Tibial artery (tissue), 4 donors: ENCODE measurements at places on chromosomes 1 and 21.

DNA sequence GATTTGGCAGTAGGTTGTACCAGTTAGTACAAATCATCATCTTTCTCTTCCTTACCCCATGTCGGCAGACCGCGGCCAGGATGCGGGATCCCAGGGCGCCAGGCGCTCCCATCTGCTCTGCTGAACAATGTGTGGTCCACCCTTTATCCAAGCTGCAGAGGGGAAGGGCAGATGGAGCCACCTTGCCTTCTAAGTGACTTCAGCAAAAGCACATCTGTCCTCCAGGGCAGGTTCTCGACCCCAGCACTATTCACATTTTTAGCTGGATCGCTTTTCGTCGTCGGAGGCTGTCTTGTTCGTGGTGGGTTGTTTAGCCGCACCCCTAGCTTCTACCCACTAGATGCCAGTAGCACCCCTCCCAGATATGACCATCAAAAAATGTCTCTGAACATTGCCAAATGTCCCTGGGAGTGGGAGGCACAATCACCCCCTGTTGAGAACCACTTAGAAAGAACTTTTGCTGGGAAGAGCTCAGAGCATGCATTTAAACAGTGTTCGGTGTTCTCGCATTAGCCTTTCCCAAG is 58.1 kb upstream of the SIM2 start:
- H3K27ac ChIP-seq, result no peak overlapping the region
- no peaks in the 10 kb centered on the region for H3K36me3 ChIP-seq

DNA sequence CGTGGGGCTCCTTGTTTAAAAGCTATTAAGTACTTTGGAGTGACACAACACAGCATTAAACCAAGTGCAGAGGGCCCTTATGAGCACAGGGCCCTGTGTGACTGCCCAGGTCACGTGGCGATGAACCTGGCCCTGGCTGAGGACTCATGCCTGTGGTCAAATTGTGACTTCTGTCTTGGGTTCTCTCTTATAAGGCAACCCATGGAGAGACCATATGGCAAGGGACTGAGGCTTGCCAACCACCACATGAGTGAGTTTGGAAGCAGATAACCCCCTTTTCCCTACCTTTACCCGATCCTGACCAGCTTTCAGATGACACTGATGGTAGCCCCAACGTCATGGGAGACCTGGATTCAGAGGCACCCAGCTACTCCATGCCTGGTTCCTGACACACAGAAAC is 140.5 kb downstream of the ZBTB18 start:
- no peak overlapping the region for H3K27ac ChIP-seq
- no peak for DNase-seq
- no peak overlapping the region for H3K4me3 ChIP-seq
- no peaks in the 10 kb centered on the region for H3K27me3 ChIP-seq
- no peaks in the 10 kb centered on the region for H3K36me3 ChIP-seq

- no peak for DNase-seq
- peaks cover 8% of the 10 kb centered on the region for H3K4me1 ChIP-seq
- H3K36me3 ChIP-seq, result no peaks in the 10 kb centered on the region
- peaks cover 79% of the 10 kb centered on the region for H3K27me3 ChIP-seq
- peak overlapping the region; percentile 16 for H3K4me3 ChIP-seq
These were observed 614 bp upstream of the CACNA1E start for GRCh38 chr1:181482521-181483284.

DNA sequence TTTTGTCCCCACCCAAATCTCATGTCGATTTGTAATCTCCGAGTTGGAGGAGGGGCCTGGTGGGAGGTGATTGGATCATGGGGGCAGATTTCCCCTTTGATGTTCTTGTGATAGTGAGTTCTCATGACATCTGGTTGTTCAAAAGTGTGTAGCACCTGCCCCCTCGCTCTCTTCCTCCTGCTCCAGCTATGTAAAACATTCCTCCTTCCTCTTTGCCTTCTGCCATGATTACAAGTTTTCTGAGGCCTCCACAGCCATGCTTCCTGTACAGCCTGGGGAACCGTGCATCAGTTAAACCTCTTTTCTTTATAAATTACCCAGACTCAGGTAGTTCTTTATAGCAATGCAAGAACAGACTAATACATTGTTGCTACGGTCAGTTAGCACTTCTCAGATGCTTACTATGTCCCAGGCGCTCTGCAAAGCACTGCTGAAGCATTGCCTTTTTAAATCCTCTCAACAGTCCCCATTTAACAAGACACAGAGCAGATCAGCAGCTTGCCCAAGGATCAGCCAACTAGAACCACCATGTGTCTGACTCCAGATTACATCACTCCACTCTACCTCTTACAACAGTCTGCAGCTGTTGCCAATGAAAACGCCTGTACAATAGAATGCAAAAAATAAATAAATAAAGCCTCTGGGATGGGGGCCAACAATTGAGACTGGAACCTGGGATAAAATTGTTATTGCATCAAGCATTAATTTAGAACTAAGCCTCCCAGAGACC is 52.4 kb upstream of the USP1 start:
- H3K27me3 ChIP-seq, result no peaks in the 10 kb centered on the region
- no peak for DNase-seq
- no peak overlapping the region for H3K4me3 ChIP-seq
- H3K27ac ChIP-seq, result no peak overlapping the region

DNA sequence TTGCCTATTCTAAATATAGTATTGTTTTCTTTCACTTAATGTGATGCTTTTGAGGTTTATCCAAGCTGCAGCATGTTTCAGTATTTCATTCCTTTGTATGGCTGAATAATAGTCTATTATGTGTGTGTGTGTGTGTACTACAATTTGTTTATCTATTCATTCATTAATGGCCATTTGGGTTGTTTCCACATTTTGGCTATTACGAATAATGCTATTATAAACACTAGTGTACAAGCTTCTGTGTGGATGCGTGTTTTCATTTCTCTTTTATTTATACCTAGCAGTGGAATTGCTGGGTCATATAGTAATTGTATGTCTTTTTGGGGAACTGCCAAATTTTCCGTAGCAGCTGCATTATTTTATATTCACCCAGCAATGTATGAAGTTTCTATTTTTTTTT is 15.0 kb upstream of the THEM5 start:
- no peaks in the 10 kb centered on the region for H3K27me3 ChIP-seq
- no peak overlapping the region for H3K4me3 ChIP-seq
- no peaks in the 10 kb centered on the region for H3K4me1 ChIP-seq
- no peak for DNase-seq

GRCh38 chr1:73674945-73675561 is 522.9 kb downstream of the LRRIQ3 start:
- no peaks in the 10 kb centered on the region for H3K27me3 ChIP-seq
- no peak overlapping the region for H3K4me3 ChIP-seq
- no peaks in the 10 kb centered on the region for H3K36me3 ChIP-seq

GRCh38 chr1:59906931-59907330 is 19.6 kb downstream of the CYP2J2 start:
- peaks cover 3% of the 10 kb centered on the region for H3K27me3 ChIP-seq
- H3K4me1 ChIP-seq, result no peaks in the 10 kb centered on the region
- no peak for DNase-seq
- H3K4me3 ChIP-seq, result no peak overlapping the region
- no peak overlapping the region for H3K27ac ChIP-seq

DNA sequence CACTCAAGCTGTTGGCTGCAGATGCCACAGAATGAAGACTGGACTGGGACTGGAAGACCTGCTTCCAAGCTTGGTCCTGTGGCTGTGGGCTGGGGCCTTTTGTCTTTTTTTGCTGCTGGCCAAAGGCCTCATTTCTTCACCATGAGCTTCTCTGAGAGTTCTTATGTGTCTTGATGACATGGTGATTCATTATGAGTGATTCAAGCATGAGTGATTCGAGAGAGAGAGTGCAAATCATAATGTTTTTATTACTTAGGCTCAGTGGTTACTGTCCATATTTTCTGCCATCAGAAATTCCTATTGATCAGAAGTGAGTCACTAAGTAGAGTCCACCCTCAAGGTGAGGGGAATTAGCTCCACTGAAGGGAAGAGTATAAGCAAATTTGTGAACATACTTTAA is 94.0 kb downstream of the PCP4 start:
- H3K4me1 ChIP-seq, result no peaks in the 10 kb centered on the region
- no peak for DNase-seq
- H3K27me3 ChIP-seq, result no peaks in the 10 kb centered on the region
- no peak overlapping the region for H3K4me3 ChIP-seq
- no peak overlapping the region for H3K27ac ChIP-seq
- no peaks in the 10 kb centered on the region for H3K36me3 ChIP-seq

DNA sequence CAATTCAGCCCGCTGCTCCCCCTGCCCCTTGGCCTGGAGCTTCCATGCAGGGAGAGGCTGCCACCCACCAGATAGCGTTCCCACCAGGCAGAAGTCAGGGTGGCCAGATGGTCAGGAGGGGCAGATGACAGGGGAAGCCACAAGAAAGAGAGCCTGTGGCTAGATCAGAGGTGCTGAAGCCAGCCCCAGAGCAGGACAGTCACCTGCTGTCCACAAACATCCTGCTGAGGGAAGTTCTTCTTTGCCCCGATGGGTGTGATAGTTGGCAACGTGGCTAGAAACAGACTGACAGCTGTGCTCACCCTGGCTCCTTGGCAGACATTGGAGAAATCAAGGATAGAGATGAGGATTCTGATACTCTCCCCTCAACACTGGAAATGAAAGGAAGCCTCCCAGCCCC is 27.2 kb upstream of the SRP9 start:
- H3K27me3 ChIP-seq, result no peaks in the 10 kb centered on the region
- no peaks in the 10 kb centered on the region for H3K36me3 ChIP-seq
- H3K4me3 ChIP-seq, result no peak overlapping the region
- no peaks in the 10 kb centered on the region for H3K4me1 ChIP-seq
- DNase-seq, result no peak
- no peak overlapping the region for H3K27ac ChIP-seq

GRCh38 chr21:33075596-33076195 is 5.8 kb downstream of the OLIG1 start:
- H3K36me3 ChIP-seq, result no peaks in the 10 kb centered on the region
- no peaks in the 10 kb centered on the region for H3K27me3 ChIP-seq
- no peak for DNase-seq
- H3K27ac ChIP-seq, result no peak overlapping the region

DNA sequence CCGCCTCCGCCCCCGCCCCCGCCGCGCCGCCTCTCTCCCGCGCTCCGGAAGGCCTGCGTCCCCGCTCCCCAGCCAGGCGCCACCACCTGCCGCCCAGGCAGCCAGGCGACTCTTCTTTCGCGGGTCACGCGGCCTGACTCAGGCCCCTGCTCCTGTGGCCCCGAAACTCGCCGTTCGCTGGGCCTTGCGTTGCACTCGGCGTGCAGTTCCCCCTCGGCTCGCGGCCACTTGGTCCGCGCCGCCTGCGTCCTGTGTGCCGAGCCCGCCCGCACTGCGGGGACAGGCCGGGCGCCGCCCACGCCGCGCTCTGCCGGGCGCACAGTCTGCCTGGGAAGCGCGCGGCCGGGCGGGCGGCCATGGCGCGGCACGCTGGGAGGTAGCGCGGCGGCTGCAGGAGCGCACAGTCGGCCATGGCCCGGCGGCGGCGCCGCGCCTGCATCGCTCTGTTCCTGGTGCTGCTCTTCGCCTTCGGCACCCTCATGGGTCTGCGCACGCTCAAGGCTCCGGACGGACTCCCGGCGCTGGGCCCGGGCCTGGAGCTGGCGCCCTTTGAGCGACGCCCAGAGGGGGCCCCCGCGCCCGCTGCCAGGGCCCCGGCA is at the start of gene MANEAL:
Gene MANEAL, plus strand, starts transcription at position 75 of the 599 bp plus-strand sequence. Its CDS starts 336 bp downstream, at position 411.
- H3K27ac ChIP-seq, result no peak within 1 kb of the TSS
- no peaks in the 10 kb centered on the region for H3K36me3 ChIP-seq
- peak; percentile 68 for DNase-seq
- H3K4me3 ChIP-seq, result peak within 1 kb of the TSS; percentile 67
- peaks cover 25% of the 10 kb centered on the region for H3K4me1 ChIP-seq
